ENCODE measurements at places on chromosomes 6 and 20.

GRCh38 chr6:150465610-150466009 lies 96.8 kb downstream of the IYD start:
- DNase-seq, result no peak

DNA sequence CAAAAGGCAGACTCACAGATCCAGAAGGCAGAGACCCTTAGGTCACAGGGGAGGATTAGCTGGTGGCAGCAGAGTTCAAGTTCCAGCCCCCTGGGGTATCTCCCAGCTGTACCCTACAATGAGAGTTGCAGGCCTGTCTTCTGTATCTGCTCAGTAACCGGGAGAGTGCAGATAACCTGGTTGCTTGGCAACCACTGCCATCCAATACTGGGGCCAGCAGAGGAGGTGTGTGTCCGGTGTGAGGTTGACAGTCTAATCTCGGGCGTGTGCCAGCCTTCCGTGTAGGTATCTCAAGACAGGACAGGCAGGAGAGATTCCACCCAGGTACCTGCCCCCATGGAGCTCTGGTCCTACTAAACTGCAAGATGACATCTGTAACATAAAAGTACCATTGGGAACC lies 56.6 kb upstream of the TBC1D7 start:
- DNase-seq, result no peak

GRCh38 chr20:15840636-15841301 lies 732.5 kb downstream of the KIF16B start:
- no peak for DNase-seq

DNA sequence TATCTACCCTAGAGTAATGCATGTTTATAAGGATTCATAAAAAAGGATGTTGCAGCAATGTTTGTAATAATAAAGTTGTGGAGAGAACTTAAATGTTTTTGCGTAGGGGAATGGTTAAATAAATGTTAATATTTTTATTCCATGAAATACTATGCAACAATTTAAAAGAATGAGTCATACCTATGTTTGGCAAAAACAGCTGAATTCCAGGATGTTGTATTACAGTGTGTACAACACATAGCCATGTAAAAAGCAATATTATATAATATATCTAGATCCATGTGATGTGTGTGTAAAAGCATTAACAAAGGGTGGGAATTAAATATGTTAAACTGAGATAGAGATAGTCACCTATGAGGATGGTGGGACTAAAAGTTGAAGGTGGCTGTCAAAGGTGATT lies 21.1 kb upstream of the PKIB start:
- no peak for DNase-seq

- DNase-seq, result no peak
Measured at GRCh38 chr20:63152322-63153253, 63.3 kb downstream of the YTHDF1 start.

DNA sequence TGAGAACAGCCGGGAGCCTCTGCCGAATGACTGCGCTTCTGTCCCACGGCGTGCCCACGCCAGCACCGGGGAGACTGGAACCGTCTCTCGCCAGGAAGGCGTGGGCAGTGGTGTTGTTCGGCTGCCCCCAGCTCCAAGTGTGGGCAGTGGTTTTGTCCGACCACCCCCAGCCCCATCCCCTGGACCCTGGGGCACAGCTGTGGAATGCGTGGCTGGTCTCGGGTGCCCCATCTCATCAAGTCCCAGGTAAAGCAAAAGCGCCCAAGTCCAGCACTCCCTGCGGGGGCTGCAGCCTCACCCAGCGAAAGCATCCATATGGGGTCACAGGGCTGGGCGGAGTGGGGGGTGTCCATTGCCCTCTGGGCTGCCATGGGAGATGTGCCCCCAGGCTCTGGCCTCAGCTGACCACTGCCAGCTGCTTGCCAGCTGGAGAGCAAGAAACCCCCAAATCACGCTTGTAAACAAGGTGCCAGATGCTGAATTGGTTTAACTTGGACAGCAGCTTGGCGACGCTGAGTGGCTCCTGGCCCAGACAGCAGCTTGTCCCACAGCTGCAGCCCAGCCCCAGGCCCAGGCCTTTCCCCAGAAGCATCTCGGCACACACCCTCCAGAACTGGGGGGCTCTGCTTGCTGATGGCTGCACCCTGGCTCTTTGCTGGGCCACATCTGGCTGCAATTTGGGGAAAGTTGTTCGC lies 4.5 kb downstream of the CABLES2 start:
- DNase-seq, result no peak

DNA sequence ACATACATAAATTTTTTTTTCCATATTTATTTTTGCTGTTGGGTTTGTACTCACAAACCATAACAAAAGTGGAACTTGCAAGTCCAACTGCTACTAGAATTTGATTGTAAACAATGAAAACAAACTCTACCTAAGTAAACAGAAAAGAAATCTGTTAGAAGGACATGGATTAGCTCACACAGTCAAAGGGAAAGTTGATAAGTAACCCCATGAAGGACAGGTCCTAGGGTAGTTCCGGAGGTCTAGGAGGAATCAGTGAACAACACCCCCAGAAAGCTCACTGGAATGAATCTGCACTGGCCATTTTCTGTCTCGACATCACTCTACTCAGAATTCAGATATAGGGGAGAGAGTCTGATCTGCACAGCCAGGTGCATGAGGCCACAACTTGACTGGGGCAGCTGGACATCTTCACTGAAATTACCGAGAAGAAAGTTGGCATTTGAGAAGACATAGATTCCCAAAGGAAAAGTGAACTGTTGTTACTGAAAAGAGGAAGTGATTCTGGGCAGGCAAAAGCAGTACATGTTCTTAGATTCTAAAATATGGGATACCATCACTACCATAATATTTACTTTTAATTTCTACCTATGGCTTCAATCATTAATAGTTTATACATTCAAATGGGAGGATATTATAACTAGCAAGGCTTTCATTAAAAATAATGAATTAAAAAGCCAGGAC lies 76.4 kb downstream of the HMGN3 start:
- DNase-seq, result no peak

GRCh38 chr20:58160451-58161061 lies 67.9 kb downstream of the ANKRD60 start:
- DNase-seq, result no peak

GRCh38 chr6:113394216-113394615 lies 462.9 kb upstream of the MARCKS start:
- no peak for DNase-seq

Measured in CD4-positive, alpha-beta T cell treated with Interleukin-10 for 1 hour (primary cell).